Progenitor cell of endocrine pancreas (in vitro differentiated cells): ENCODE measurements at places on chromosomes 2 and 18.

DNA sequence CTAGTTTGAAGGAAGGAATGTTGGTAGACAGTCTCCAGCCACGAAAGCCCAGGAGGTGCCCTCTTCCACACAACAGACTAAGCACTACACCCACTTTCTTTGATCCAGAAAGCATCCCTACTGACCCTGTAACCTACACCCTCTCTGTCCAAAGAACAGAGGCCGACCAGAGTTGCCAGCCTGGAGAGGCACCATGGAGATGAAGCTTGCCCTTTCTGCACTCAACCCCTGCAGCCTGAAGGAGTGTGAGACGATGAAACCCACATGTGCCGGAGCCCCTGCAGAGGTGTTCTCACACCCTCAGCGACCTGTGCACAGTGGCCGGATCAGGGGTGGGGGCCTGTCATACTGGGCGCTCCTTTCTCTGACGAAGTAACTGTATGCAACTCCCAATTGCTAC lies 136.3 kb downstream of the ZNF516 start:
- no peak for DNase-seq

DNA sequence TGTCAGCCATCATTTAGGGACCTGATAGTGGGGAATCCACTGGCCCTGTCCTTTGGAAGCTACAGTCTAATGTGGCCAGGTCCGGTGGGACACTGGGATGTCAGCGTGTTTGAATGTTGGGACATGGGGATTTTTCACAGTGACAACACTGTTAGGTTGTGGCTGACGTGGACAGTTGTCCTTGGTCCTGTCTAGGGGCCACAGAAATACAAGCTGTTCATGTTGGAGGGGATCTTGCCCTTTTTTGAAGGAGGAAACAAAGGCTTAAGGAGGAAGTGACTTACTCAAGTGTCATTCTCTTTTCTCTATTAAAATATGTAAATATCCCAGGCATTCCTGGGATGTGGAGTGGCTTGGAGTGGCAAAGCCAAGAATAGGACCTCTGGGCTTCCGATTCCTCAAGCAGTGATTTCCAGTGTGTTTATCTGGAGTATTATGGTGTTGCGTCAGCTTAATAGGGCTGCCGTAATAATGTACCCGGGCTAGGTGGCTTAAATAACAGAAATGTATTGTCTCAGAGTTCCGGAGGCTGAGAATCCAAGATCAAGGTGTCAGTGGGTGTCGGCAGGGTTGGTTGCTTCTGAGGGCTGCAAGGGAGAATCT lies 8.5 kb downstream of the ACOXL start:
- DNase-seq, result no peak

DNA sequence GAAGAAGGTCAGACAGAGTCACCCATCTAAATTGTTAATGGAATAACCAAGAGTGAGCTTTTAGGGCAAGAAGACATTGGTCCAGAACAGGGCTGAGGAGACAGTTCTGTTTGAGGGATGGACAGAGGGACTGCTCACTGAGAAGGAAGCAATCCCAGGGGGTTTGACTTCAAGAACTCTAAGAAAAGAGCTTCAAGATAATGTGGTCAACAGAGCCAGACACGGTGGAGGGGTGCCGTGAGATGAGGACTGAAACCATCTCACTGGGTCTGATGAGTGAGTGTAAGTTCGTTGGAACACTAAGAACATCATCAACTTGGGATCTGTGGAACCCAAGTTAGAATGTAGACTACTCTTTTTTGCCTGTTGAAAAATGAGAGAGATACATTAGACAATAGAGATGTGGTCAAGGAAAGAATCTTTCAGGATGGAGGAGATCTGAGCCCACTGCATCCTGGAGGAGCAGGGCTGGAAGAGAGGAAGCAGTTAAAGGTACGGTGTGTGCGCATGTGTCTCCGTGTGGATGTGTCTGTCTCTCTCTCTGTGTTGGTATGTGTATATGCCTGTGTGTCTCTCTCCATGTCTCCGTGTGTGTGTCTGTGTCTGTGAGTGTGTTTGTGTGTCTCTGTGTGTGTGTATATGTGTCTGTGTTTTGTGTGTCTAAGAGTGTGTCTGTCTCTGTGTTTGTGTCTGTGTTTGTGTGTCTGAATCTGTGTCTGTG lies 172.1 kb downstream of the MYCN start:
- DNase-seq, result no peak

DNA sequence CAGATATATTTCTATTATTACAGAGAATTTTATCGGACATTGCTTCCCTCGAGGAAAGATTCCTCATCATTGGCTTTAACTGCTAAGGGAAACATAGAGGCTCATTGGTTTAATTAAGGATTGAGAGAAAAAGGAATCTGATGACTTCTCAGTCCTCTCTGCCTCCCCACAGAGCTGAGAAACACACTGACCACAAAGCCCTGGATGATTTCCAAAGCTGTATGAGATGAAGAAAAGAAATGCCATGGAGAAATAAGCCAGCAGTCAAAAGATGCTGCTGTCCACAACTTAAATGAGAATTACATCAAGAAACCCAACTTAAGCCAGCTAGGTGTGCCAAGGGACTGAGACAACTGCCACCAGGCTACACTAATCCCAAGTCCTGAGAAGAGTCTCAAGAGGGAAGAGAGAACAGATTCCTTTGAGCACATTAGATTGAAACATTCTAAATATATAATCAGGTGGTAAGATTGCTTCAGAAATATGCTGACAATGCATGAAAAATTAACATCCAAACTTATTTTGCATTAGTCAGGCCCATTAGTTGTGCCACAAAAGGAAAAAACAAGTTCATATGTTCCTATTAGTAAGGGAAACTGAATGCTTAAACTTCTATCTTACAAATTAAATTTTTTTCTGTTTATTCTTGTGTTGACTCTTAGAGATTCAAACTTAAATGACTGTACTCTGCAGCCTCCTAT lies 308.1 kb upstream of the CYRIA start:
- no peak for DNase-seq

GRCh38 chr2:106953236-106953635 lies 67.3 kb upstream of the ST6GAL2 start:
- no peak for DNase-seq

GRCh38 chr2:219633276-219634065 lies 6.0 kb downstream of the SLC4A3 start:
- DNase-seq, result no peak

- DNase-seq, result no peak
Observed at GRCh38 chr2:168717790-168718502, 84.5 kb upstream of the NOSTRIN start.

- DNase-seq, result no peak
Observed at GRCh38 chr2:38560092-38560491, 42.6 kb downstream of the HNRNPLL start.

GRCh38 chr2:238286095-238286494 lies 2.3 kb downstream of the PER2 start:
- no peak for DNase-seq

DNA sequence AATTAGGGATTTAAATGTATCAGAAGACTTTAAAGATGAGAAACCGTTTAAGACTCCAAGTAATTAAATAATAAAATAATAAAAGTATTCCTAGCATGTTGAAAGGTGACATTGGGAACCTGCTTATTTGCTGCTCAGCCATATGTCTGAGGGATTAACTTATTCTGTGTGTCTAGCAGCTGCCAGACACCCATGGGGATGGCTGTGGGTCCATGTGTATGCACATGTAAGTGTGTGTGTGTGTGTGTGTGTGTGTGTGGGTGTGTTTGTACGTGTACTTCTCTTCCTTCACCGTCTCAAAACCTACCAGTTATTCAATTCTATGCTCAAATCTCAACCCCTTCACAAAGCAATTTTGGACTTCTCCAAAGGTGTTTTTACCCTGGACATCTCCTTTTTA lies 124.5 kb downstream of the SETBP1 start:
- no peak for DNase-seq

GRCh38 chr2:236981701-236982485 lies 103.8 kb upstream of the COPS8 start:
- no peak for DNase-seq

DNA sequence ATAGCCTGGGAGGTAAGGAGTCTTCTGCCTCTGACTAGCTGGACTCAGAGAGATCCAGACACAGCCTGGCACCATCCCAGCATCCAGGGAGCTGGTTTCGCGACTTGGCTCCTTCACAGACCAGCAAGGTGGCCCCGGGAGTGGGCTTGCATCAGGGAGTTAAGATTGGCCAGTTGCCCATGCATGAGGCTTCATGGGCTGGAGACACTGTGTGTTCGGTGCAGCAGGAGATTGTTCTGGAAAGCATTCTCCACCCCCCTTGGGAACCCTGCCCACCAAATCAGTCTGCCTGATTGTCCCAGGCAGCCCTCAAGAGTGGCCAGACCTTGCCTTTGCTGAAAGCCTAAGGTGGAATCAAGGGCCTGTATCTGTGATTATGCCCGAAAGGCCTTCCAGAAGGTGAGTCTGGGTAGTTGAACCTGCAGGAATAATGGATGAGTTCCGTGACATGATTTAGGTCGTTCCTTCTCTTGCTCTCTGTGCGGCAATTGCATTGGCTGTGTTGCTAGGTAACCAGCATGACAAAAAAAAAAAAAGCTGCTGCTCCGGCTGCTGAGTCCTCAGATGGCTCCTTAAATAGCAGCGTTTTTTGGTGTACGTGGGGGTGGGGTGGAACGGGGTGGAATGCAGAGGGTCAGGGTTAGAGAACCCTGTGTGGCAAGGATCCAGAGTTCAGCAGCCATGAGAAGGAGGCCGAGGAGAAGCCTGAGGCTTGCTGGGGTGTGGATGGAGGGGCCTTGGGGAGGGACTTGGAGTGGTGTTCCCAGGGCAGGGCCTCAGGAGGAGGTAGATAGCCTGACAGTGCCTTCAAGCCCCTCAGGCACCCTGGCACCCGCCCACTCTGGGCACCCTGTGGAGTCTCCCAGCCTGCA lies 93.0 kb upstream of the MCFD2 start:
- no peak for DNase-seq

DNA sequence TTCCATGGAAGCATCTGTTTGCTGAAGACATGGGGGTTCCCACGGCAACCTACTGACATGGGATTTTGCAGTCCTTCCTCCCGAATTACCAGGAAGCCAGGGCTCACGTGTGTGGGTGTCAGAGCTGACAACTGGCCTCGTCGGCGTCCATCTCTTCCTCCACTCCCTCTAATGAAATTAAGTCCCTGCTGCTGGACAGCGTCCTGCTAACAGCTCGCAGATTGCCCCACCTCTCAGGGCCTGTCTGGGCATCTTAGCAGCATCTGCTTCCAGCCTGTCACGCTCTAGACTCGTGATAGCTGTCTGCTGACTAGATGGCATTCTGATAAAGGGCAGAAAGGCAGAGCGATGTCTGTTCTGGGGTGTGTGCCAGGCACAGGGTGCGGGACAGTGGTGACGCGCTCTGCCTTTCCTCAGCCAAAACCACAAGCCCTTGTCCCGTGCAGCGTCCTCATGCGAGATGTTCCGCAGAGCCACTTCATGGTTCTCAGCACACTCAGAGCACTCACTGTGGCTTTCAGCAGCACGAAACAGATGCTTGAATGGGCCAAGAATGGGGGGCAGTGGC lies 161.1 kb downstream of the ARL4C start:
- DNase-seq, result no peak

DNA sequence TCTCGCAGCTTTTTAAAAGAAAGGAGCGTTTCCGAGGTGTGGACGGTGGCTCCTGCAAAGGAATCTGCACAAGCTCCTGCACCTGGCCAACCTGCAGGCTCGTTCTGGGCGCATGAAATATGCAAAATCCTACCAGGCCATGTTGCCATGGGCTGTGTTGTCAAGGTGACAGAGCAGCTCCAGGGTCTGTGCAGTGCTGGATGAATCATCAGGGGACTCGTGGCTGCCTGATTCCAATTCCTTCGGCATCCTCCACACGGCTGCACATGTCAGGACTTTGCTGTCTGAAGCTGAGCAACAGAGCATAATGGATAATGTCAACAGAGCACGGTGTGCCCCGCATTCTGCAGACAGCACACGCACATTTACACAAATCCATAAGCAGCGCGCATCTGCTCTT lies 120.5 kb downstream of the EIPR1 start:
- no peak for DNase-seq

DNA sequence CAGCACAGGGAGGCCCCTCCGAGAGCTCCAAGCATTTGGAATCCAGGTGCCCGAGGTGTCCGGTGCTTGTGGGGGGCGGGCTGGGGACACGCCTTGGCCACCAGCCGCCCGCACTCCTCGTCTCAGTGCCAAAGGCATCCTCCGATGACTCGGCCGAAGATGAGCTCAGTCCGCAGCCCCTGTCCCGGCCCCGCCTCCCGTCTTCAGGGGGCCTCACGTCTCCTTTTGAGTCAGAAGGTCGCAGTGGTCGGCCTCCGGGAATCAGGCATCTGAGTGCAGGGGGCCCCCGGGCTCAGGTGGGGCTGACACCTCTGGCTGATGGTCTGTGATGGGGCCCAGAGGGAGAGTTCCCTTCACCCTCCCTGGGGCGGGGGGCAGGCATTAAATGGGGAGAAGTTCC lies 74.8 kb downstream of the NFATC1 start:
- DNase-seq, result no peak

DNA sequence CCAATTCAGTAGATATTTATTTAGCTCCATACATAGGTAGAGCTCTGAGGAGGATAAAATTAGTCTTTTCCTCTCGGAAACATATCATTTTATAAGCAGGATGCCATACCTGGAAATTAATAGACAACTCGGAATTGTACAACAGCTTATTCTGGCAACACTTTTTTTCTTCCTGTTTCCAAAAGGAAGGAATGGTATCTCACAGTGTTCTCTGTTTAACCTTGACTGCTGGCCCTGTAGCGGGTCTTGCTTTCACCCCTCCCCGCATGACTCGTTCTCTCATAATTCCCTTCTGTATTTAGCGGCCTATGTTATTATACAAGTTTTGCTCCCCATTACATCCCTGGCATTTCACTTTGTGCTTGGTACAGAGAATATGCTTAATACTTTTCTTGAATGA lies 2.5 kb upstream of the KYNU start:
- no peak for DNase-seq

GRCh38 chr2:126449677-126450076 lies 206.3 kb upstream of the GYPC start:
- no peak for DNase-seq

- DNase-seq, result no peak
Observed at GRCh38 chr18:48622911-48623431, 84.1 kb downstream of the CTIF start.

GRCh38 chr2:224938651-224939182 lies 103.6 kb downstream of the DOCK10 start:
- DNase-seq, result no peak

DNA sequence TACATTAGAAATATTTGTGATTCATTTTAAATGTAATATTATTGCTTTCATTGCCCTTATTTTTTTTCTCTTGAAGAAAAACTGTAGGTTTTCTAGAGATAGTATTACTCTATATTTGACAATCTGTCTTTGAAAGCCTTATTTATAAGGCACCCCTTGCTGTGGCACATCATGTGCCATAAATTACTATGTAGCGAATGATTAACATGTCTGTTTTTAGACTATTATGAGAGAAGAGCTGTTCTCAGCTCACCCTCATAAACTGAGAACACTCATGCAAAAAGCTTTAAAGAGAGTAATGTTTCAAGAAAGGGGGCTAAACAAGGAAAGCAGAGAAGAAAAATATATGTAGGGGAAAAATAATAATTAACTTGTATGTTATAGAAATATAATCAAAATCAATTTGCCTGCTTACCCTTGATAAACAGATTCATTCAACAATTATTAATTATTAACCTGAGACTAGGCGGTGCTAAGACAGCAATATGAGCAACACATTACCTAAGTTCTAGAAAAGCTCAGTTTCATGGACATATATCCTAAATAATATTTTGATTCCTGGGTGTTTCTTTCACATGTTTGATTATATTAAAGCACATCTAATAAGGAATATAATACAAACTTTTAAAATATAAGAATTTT lies 69.0 kb downstream of the RAB3GAP1 start:
- no peak for DNase-seq

GRCh38 chr2:112662704-112663103 lies 17.0 kb downstream of the SLC20A1 start:
- DNase-seq, result no peak
